ENCODE measurements at places on chromosomes 1 and 21.
A peak's percentile ranks its signal among the peaks of the same experiment; 100 is the strongest.

DNA sequence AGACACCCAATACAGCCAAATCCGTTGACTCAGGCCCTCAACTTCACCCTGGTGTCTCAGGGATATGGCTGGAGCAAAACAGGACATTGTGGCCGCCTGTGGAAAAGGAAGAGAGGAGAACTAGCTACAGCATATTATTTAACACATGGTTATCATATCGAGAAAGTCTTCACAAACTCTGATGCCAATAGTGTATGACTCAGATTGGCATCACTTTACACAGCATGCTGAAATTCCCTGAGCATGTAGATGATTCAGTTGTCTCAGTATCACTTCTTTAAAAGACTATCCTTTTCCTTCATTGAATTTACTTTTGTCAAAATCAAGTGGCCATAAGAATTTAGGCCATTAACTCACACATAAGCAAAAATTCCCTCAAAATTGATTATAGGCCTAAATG, 20.1 kb downstream of the HSD3B2 start:
- no peak for DNase-seq

DNA sequence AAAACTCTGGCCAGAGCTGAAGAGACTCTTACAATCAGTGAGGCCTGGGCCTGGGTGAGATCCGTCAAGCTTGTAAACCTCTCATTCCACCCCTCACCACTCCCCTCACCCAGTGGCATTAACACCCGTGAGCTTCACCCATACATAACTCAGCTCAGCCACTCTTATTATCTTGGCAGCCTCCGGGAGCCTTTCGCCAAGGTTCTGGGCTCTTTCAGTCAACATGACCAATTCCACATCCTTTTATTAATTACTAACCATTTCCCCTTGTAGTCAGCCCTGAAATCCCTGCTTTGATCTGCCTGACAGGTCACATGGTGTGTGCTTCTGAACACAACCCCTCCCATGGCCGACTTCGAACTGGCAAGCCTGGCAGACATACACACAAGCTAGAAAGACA, 134.8 kb downstream of the SETD4 start:
- DNase-seq = peak; percentile 8

DNA sequence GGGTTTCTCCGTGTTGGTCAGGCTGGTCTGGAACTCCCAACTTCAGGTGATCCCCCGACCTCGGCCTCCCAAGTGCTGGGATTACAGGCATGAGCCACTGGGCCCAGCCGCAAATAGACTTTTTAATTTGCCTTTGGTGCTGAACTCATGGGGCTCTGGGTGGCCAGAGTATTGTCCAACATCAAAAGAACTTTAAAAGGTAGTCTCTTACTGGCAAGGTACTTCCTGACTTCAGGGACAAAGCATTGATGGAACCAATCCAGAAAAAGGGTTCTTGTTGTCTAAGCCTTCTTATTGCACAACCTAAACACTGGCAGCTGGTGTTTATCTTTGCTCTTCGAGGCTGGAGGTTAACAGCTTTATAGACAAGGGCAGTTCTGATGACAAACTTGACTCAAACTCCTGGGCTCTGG, 3.8 kb upstream of the KTI12 start:
- DNase-seq = no peak

DNA sequence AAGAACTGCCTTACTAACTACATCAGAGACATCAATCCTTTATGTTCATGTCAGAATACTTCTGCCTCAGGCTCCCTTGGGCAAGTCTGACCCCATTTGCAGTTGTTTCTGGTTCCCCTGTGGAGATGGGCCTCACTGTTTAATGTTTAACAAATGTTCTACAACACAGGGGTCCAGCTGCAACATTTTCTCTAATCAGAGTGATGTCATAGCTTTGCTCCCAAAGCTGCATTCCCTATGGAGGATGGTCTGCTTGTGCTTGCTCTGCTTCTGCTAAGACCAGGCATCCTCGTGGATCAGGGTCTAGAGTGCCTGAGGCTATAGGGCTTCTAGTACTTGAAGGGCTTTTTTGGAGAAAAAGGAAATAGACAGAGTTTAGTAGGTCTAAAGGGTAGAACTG, 1071.2 kb downstream of the TTLL7 start:
- no peak for DNase-seq

DNA sequence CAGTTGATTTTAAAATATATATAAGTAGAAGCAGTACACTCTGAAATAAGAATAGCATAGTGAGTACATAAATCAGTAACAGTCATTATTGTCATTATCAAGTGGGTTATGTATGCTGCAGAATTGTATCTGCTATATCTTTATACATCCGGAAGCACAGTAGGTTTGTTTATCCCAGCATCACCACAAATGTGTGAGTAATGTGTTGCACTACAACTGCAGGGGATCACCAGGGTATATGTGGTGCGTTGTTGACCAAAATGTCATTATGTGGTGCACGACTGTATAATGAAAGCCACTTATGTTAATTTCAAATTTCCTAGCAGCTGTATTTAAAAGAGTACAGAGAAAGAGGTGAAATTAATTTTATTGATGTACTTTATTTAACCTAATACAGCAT, 87.7 kb upstream of the GADD45A start:
- no peak for DNase-seq

GRCh38 chr1:16966282-16966681, 14.1 kb downstream of the MFAP2 start:
- DNase-seq = no peak

- DNase-seq = no peak
Observed at GRCh38 chr1:148318123-148318903, 164.8 kb downstream of the PPIAL4G start.

DNA sequence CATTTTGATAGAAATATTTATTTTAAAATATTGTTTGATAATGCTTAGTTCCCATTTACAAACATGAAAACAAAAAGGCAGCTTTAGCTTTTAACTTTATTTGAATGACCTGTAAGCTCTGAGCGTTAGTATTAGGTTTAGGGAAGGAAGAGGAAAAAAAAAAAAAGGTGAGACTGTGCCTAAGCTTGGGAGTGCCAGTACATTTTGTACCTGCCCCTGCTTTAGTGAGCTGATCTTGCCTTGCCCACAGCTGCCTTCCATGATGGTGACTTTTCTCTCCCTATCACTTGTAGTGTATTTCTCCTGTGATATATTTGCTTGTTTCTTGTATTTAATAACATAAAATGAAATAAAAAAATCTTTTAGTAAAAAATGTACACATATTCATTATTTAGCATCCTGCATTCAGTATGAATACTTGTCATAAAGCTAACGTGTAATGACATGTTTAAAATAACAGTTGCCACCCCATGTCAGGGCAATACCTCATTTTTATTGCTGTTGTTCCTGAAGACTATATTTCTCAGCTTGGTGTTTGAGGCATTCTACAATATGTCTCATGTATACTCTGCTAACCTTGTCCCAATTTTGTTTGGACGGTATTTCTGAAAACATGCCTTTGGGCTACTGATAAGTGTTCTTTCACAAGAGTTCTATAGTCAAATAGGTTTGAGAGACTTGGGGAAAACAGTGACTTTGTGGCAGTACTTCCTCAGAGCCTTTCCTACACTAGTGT, 76.3 kb downstream of the NEK7 start:
- no peak for DNase-seq

Data from nephron progenitor cell (in vitro differentiated cells).